ENCODE measurements at places on chromosomes 13 and 19.

GRCh38 chr13:69999875-70000274 lies 107.8 kb upstream of the ATXN8OS start:
- DNase-seq: no peak

DNA sequence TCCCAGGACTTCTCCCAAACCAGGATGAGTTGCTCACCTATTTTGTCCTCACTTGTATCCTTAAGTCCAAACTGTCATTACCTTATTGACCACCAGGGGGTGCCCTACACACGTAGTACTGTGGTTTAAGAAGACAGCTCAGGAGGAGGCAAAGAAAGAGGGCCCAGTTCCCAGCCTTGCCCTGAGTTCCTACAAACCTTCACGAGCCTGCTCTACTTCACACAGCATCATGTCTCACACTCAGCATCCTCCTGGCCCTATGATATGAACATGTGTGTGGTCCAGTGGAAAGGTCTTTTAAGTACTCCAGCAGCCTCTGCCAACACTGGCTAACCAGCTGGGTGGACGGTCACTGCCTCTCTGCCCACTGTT lies 8.1 kb upstream of the ZNF784 start:
- peak; percentile 96 for DNase-seq

- no peak for DNase-seq
These were observed 151.4 kb downstream of the PCCA start for GRCh38 chr13:100240109-100240779.

DNA sequence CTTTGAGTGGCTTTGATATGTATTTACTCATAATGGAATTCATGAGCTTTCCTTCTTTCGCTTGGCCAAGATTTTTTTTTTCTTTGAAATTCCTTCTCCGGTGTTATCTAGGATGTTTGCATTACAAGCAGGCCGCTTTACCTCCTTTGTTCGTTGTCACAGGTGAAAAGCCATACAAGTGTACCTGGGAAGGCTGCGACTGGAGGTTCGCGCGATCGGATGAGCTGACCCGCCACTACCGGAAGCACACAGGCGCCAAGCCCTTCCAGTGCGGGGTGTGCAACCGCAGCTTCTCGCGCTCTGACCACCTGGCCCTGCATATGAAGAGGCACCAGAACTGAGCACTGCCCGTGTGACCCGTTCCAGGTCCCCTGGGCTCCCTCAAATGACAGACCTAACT lies 16.7 kb downstream of the KLF5 start:
- DNase-seq: no peak

DNA sequence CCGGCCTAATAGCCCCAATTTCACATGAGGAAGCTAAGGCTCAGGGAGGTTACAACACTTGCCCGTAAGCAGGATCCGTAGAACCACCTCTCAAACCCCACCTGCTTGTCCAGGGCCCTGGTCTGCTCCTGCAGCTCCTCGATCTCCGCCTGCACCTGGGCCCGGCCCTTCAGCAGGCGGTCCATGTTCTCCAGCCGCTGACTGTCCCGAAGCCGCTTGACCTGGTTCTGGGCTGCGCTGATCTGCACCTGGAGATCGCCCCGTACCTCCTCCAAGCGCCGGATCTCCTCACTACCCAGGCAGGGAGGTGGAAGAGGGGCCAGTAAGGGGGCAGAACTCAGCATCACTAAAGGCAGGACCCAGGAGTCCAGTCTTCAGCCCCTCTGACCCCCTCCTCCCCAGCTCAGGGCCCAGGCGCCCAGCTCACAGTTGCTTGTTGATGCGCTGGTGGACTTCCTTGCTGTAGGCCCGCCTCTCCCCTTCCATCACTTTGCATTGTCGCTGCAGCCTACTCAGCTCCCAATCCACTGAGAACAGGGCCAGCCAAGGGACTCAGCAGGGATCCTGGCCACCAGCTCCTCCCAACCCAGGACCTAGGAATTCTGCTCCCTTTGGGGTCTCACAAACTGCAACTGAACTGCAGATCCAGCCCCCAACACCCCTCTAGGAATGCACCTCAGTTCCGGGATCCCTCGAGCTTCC lies 6.9 kb upstream of the EMP3 start:
- no peak for DNase-seq

DNA sequence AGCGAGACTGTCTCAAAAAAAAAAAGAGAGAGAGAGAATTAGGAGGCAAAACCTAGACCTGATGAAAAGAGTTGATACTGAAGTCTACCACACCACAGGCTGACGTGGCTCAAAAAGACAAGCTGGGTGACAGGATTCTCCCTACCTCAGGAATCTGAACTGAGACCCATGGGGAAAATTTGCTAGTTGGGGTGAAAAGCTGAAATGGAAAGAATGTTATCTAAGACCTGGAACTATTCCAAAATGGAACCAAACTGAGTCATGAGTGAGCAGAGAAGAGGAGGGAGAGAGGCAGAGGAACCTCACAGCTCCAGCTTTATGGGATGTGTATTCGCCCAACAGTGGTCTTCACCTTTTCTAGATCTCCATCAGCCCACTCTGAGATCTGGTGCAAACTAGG lies 11.7 kb downstream of the SMG9 start:
- no peak for DNase-seq

DNA sequence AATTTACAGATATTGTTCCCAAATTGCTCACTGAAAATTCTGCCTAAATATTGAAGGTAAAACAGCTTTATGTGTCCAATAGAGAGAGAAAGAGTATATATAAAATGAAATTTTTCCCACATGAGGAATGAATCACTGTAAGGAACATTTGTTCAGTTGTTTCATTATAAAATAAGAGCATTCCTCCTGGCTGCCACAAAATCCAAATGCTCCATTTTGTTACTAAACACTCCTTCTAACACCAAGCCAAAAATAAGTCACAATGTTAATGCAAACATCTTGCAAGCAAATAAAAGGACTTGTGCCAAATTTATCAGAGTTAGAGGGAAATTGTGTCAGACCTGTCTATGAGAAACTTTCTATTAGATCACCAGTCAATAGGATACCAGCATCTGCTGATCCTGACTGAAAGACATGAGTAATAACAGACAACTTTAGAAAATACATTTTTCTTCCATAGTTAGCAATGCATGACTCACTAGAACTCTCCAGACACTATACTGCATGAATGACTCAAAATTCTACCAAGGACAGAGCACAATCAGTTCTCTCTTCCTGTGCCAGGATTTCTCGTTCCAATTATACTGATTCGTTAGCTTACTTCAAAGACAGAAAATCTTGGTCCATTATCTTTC lies 83.5 kb upstream of the FNDC3A start:
- DNase-seq: peak; percentile 69

GRCh38 chr13:53873558-53873957 lies 844.9 kb downstream of the OLFM4 start:
- DNase-seq: no peak

- DNase-seq: no peak
These were observed 8.6 kb upstream of the MKNK2 start for GRCh38 chr19:2059422-2060201.

DNA sequence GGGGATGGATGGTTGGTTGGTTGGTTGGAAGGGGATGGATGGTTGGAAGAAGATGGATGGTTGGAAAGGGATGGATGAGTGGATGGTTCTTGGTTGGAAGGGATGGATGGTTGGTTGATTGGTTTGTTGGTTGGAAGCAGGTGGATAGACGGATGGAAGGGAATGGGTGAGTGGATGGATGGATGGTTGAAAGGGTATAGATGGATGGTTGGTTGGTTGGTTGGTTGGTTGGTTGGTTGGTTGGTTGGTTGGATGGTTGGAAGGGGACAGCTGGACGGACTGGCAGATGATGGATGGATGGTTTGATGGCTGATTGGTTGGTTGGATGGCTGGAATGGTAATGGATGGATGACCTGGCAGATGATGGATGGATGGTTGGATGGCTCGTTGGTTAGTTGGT lies 11.8 kb upstream of the HSH2D start:
- DNase-seq: no peak

DNA sequence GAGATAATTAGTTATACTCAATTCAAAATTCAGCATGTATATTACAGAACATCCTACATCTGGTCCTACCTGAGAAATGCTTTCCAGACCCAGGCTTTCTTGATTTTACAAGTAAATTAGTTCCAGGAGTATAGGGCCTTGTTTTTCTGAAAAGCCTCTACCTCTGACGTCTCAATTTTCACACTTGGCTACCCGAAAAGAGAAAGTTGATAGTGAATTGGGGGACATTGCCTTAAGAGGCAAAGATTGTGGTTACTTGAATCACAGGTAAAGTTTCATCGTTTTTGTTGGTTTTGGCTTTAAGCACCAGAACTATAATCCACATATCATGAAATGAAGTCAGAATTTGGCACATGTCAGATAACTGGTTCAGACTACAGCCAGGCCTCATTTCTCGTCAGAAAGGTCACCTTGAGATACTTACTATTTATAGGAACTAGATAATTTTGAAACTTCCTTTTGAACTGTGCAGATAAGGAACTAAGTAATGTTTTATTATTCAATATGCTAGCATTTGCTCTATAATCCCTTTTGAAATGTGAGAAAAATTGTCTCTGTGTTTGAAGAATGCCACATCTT lies 30.8 kb downstream of the FAM124A start:
- peak; percentile 57 for DNase-seq

DNA sequence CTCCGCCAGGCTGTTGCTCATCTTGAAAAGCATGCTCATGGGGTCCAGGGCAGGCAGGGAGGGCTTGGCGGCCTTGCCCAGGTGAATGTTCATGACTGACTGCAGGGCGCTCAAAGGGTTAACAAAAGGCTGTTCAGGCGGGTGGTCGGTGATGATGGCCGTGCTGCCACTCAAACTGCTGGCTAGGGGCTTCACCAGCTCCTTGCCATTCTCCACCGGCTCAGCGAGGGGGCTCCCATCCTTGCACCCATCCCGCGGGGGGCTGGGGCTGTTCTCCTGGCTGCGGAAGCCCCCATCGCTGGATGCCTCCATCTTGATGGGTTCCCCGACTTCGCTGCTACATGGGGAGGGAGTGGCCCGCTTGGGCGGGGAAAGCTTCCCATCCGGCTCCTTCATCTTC lies 71.7 kb downstream of the TSHZ3 start:
- DNase-seq: no peak

DNA sequence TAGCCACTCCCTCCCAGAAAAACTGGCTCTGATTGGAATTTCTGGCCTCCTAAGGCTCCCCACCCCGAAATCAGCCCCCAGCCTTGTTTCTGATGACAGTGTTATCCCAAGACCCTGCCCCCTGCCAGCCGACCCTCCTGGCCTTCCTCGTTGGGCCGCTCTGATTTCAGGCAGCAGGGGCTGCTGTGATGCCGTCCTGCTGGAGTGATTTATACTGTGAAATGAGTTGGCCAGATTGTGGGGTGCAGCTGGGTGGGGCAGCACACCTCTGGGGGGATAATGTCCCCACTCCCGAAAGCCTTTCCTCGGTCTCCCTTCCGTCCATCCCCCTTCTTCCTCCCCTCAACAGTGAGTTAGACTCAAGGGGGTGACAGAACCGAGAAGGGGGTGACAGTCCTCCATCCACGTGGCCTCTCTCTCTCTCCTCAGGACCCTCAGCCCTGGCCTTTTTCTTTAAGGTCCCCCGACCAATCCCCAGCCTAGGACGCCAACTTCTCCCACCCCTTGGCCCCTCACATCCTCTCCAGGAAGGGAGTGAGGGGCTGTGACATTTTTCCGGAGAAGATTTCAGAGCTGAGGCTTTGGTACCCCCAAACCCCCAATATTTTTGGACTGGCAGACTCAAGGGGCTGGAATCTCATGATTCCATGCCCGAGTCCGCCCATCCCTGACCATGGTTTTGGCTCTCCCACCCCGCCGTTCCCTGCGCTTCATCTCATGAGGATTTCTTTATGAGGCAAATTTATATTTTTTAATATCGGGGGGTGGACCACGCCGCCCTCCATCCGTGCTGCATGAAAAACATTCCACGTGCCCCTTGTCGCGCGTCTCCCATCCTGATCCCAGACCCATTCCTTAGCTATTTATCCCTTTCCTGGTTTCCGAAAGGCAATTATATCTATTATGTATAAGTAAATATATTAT lies 6.1 kb downstream of the FOSB start:
- no peak for DNase-seq

- no peak for DNase-seq
These were observed 424.4 kb downstream of the FGF14 start for GRCh38 chr13:101977475-101977874.

- no peak for DNase-seq
These were observed 73.7 kb upstream of the IPO5 start for GRCh38 chr13:97879646-97880310.

GRCh38 chr13:97278435-97279411 lies 56.6 kb downstream of the MBNL2 start:
- DNase-seq: no peak

- no peak for DNase-seq
These were observed 38.2 kb downstream of the MZT1 start for GRCh38 chr13:72689181-72689696.

- DNase-seq: no peak
These were observed 588.3 kb upstream of the SLITRK1 start for GRCh38 chr13:84470528-84470927.

- DNase-seq: peak; percentile 64
These were observed 216.9 kb downstream of the DNAJC15 start for GRCh38 chr13:43240278-43240677.

- no peak for DNase-seq
These were observed 7.9 kb downstream of the LIPE start for GRCh38 chr19:42419309-42419708.

GRCh38 chr19:54096617-54097106 lies 3.9 kb downstream of the OSCAR start:
- no peak for DNase-seq

GRCh38 chr19:31515931-31516330 lies 166.7 kb upstream of the TSHZ3 start:
- no peak for DNase-seq

GRCh38 chr19:47013041-47013517 lies 6.6 kb upstream of the NPAS1 start:
- peak; percentile 62 for DNase-seq
